ENCODE measurements at places on chromosomes 13 and 19.

GRCh38 chr13:28248080-28248479 is 109.7 kb downstream of the PAN3 start:
- no peak for DNase-seq

- DNase-seq = no peak
Measured at GRCh38 chr13:44649104-44649428, 72.9 kb upstream of the TSC22D1 start.

DNA sequence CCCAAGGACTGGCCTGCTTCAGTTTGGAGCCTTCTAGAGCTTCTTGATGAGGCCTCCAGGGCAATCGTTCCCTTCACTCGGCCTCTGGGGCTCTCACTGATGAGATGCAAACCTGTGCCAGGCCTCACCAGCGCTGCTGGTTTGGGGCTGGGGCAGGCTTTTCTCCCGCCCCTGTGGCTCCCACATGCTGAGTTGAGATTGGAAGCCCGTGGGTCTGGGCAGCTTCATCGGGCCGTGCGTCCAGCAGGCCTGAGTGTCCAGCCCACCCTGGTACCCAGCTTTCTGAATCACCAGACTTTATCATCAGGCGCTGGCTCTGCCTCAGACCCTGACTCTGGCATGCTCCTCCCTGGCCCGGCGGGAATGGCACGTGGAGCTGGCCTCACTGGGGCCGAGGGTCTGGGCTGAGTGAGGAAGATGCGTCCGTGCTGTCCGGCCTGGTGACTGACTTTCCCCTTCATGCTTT is 4.3 kb downstream of the CALM3 start:
- no peak for DNase-seq

- no peak for DNase-seq
Measured at GRCh38 chr13:21730186-21730880, 59.5 kb downstream of the FGF9 start.

- no peak for DNase-seq
Measured at GRCh38 chr19:16764793-16765433, 45.3 kb downstream of the NWD1 start.

- peak; percentile 24 for DNase-seq
Measured at GRCh38 chr13:41985788-41986508, 25.0 kb upstream of the VWA8 start.

GRCh38 chr19:944663-945241 is 18.9 kb downstream of the ARID3A start:
- no peak for DNase-seq

GRCh38 chr13:75432811-75433244 is 49.1 kb downstream of the TBC1D4 start:
- DNase-seq = no peak

- no peak for DNase-seq
Measured at GRCh38 chr19:33392341-33393285, 19.1 kb downstream of the CEBPG start.

DNA sequence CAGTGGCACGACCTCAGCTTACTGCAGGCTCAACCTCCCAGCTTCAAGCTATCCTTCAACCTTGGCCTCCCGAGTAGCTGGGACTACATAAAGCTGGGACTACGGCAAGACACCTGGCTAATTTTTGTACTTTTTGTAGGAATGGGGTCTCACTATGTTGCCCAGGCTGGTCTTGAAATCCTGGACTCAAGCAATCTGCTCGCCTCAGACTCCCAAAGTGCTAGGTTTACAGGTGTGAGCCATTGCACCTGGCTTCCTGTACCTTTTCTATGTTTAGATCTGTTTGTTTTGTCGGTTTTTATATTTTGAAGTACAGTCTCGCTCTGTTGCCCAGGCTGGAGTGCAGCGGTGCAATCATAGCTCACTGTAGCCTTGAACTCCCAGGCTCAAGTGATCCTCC is 17.5 kb upstream of the TICAM1 start:
- DNase-seq = no peak

GRCh38 chr13:32033744-32034143 is 2.2 kb downstream of the FRY start:
- no peak for DNase-seq

DNA sequence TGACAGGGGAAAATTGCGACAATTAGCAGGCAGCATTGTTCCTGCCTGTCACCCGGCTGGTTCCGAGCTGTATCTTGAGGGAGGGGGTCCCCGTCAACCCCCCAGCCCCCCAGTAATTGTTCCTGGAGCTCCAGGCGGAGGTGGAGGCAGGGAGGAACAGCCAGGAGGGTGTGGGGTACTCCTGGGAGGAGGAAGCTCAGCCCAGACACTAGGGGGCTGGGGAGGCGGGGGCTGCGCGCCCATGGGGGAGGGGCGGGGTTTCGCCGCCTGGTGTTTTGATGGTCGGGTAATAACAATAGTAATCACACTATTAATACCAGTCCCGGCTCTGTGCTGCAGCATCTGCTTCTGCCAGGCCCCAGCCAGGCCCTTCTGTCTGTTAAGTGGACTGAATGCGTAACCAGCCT is 8.6 kb downstream of the NPAS1 start:
- no peak for DNase-seq
